ENCODE measurements at places on chromosomes 1 and 21.

GRCh38 chr1:60279798-60280197 lies 206.2 kb upstream of the C1orf87 start:
- DNase-seq, result no peak

- no peak for DNase-seq
Measured at GRCh38 chr1:154178911-154179811, 12.7 kb downstream of the TPM3 start.

GRCh38 chr1:29577512-29577911 lies 341.2 kb downstream of the PTPRU start:
- DNase-seq, result no peak

DNA sequence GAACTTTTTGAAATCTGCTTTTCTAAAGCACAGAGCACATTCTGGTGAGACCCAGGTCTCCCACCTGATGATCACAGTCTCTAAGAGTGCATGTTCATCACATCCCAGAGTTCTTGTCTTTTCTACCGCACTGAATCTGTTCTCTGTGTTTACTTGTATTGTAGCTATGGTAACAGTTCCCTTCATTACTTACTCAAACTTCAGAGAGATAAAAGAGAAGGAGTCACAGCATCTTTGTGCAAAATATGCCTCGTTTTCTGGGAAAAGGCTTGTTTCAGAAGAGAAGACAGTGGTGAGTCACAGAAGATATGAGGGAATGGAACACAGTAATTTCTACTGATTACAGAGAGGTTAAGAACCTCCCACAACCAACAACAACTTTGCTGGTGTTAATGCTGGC lies 580.6 kb downstream of the PLA2G4A start:
- no peak for DNase-seq

DNA sequence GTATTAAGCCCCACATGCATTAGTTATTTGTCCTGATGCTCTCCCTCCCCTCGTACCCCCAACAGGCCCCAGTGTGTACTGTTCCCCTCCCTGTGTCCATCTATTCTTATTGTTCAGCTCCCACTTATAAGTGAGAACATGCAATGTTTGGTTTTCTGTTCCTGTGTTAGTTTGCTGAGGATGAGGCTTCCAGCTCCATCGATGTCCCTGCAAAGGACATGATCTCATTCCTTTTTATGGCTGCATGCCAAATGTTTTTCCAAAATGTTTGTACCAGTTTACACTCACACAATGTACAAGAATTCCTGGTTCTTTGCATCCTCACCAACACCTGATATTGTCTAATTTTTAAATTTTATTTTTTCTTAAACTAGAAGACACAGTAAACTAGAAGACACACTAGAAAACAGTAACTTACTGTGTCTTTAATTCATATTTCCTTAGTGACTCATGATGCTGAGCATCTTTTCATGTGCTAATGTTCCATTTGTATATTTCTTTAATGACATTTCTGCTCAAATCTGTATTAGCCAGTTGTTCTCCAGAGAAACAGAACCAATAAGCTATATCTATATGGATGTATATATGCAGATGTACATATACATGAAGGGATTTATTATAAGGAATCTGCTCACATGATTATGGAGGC lies 19.4 kb upstream of the USP1 start:
- no peak for DNase-seq

DNA sequence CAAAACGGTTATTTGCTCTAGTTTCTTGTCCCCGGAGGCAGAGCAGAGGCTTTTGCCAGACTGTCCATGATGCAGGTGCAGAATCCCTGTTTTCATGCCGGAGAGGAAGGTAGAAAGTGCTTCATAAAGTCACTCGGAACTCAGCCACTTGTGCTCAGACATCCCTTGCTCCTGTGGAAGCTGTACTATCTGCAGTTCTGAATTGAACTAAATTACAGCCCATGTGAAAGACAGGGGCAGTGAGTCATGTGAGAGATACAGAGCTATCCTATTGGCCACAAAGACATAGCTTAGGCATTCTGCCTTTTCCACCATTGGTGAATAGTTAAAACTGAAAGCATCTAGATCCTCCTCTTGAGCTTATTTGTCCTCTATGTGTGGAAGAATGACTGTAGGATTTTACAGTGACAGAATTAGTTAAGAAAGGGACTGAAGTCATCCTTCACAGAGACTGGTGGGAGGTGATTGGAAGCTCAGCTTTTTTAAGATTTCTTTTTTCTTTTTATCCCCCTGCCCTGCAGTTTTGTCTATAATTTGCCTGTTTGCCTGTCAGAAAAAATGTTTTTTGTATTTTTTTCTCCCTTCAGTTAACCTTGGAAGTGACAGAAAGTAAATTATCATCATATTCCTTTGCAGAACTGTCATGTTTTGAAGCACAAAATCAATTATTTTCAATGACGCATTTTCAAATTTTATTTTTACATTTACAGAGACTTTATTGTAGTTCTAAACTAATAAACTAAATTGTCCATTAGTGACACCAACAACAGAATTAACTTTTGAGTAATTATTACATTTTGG lies 298.6 kb downstream of the PTPRC start:
- DNase-seq, result peak; percentile 43

DNA sequence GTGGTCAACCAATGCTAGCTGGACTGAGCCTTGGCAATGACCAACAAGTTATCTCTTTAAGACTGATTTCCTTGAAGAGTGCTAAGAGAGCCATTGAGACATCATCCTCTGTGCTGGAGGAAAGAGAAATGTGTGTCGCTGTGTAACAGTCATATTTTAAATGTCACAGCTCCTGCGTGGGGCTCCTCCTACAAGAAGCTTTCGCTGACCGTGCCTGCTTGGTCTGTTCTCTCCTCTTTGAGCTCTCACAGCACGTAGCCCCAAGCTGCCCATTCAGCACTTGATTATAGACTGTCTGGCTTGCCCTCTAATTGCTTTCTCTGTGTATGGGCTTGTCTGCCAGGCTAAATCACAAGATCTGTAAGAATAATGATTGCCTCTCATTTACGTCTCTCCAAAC lies 221.3 kb downstream of the FOXD2 start:
- no peak for DNase-seq

- no peak for DNase-seq
Measured at GRCh38 chr1:2206813-2207487, 12.4 kb upstream of the FAAP20 start.

DNA sequence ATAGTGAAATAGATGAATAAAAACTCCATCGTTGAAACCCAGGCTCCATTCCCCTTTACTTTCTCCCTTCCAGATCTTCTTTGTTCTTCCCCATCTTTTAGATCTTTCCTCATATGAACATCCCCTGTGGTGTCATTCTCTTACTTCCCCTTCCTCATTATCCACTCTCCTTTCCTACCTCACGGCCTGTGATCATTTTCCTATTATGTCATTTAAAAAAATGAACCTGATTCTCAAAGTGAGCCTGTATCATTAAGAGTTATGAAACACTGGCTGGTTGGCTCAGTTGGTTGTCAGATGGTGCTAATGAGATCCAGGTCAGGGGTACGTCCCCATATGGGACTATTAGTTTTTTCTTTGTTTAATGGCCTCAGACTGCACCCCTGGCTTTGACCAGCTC lies 38.3 kb downstream of the TCEANC2 start:
- no peak for DNase-seq

DNA sequence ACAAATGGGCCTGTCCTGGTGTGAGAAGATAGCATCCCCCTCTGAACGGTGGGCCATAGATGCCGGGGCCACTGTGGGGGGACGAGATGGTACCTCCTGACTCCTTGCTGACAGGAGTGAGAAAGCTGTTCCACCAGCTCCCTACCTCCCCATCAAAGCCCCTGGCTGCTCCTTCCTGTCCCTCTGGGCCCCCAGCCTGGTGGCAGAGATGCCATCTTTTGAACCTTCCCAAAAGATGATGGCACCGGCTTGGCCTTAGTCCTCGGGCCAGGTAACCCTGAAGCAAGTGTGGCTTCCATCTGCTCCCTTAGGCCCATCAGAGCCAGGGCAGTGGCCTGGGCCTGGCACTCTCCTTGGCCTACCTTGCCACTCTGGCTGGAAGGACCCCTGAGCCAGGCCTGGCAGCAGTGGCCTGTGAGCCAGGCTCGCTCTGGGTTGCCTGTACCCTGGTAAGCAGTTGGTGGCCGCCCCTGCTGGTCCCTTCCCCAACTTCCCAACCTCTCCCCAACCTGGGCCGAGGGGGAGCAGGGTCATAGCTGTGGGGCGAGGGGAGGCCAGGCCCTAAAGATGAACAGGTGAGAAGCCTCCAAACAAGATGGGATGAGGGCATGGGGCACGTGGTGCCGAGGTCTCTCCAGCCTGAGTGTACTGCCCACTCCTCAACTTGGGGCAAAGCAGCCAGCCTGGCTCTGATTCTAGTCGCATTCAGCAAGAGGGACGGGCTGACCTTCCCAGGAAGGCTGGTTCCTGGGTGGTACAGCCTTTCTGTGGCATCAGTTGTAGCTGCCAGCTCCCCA lies 34.7 kb downstream of the ZBTB17 start:
- DNase-seq, result no peak

GRCh38 chr1:45995298-45995697 lies 137.1 kb downstream of the PIK3R3 start:
- no peak for DNase-seq

Measured in stimulated activated naive B cell treated with anti-CD40 and anti-IgM and Interleukin-4, amounts not matched to agents 10 μg/mL and 1 μg/mL and 100 μg/mL, for 72 hours (primary cell).